Thoracic aorta (tissue), 2 donors: ENCODE measurements at places on chromosomes 12 and 14.

DNA sequence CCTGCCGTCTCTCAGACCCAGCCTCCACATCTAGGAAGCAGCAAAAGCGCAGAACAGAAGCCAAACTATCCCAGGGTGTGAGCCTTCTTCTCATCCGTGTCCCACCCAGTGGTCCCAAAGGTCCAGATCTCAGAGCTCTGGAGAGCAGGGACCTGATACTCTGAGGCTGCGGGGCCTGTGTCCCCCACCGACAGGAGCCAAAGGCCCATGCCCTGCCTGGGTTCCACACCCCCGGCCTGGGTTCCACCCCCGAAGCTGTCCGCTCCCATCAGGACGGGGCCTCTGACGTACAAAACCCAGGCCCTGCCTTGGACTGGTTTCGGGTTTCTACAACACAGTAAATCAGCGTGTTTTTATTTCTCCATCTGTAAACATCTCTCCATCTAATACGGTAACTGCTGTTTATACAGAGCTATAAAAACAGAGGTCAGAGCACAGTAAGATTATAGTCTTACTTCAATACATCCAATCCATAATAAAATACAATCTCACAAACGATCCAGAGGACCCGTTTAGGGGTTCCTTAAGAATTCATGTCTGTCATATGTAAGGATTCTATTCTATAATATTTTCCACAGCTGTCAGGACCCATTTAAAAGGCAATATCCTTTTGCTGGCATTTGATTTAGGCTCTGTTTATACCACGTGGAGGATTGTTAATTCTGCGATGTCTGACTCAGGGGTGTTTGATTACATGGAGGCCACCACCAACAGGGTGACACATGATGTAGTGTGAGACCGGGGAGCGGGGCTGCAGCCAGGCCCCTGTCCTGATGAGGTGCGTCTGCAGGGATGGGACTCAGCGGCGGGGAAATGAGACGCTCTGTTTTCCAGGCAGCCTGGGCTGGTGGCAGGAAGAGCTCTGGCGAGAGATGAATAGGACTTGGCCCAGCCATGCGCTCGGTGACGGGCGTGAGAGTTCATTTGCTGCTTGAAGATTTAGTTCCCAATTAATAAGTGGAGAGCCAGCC, 110.3 kb downstream of the DICER1 start:
- no peak for DNase-seq

GRCh38 chr12:28629691-28630090, 439.4 kb downstream of the CCDC91 start:
- DNase-seq: no peak

GRCh38 chr14:38254571-38255407, 1.1 kb downstream of the CLEC14A start:
- DNase-seq: no peak

DNA sequence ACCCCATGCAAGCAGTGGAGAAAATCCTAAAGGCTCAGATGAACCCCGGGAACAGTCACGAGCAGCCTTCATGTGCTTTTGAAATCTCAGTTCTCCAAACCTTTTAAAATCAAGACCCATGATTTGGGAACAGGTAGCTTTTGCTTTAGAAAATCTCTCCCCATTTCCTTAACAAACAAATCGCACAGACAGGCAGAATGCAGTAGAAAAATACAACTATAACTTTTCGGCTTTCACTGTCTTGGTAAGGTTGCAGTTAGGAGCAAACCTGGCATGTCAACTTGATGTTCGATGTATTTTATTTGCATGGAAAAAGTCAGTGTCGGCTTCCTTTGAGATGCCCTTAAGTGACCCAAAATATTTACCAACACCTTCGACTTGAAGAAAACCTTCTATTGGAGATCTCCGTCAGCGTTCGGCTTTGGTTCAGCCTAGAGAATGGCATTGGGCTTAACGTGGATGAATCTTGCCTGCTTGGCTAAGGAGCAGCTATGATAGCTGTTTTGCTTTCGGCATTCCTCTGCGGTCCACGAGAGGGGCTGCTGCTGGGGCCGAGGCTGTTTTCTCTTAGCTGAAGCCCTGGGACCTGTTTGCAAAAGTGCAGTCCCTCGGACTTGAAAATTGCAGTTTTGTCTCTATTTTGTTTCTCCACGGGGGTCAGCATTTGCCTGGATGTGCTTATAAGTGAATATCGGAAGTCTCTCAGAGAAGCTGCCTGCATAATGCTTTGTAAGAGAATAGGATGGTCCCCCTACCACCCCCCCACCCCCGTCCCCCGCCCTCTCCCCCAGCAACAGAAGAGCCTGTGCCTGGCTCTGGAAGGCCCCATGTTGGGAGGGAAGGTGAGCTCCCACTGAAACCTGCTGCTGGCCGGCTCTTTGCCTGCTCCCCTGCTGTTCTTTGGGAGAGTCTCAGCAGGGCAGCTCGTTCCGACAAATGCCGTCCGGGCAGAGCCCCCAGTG, 122.8 kb downstream of the AACS start:
- DNase-seq: no peak

DNA sequence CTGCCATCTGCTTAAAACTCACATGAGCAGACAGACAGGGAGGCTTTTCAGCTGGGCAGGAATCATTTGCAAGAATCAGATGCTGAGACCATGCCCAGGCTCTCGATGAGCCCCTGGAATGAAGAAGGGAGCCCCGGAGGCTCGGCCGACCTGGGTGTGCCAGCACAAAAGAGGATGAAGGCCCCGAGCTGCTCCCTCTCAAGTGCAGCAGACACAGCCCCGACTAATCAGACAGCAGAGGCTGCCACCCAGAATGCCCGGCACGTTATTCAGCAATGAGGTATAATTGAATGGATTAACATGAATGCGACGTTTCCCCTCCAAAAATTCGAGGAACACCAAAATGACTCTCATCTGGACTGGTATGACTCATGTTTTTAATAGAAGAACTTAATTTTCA, 58.9 kb downstream of the BCL11B start:
- no peak for DNase-seq

GRCh38 chr12:46843811-46844210, 18.0 kb upstream of the SLC38A4 start:
- no peak for DNase-seq

DNA sequence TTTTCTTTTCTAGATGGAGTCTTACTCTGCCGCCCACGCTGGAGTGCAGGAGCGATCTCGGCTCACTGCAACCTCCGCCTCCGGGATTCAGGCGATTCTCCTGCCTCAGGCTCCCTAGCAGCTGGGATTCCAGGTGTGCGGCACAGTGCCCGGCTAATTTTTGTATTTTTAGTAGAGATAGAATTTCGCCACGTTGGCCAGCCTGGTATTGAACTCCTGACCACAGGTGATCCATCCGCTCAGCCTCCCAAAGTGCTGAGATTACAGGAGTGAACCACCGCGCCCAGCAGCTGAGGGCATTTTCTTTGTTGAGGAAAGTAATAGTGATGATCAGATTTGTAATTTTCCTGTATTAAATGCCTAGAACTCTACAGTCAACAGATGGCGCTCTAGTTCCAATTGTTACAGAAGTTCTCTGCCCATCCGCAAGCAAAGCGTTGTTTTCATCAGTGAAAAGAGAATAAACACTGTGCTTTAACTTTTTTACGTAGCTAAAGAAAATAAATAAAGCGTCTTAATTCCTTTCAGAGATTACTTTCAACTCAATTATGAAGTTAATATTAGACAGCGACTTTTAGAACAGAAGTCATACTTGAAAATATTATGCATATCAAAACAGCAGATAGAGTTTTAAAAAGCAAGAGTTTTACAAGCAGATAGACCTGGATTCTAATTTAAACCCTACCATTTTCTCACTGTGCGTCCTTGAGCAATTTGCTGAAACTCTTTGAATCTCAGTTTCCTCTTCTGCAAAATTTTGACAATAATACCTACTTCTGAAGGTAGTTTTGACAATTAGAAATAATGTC, 335.1 kb downstream of the DUSP6 start:
- no peak for DNase-seq

DNA sequence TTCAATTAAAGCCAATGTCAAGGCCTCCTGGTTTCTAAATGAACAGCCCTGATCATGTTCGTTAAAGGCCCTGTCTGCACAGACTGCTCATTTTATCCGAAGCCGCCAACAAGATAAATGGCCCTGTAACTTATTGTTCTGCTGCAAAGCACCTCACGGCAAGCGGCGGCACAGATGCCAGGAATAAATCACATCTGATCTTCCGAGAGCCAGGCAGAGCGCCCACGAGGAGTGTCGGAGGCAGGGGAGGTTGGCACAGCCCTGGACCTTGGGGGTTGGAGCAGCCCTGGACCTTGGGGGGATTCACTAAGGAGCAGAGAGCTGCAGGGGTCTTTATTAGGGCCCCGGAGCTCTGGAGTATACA, 110.5 kb downstream of the SCARB1 start:
- DNase-seq: no peak

- no peak for DNase-seq
These were observed 316.4 kb downstream of the BCAT1 start for GRCh38 chr12:24632466-24632865.

DNA sequence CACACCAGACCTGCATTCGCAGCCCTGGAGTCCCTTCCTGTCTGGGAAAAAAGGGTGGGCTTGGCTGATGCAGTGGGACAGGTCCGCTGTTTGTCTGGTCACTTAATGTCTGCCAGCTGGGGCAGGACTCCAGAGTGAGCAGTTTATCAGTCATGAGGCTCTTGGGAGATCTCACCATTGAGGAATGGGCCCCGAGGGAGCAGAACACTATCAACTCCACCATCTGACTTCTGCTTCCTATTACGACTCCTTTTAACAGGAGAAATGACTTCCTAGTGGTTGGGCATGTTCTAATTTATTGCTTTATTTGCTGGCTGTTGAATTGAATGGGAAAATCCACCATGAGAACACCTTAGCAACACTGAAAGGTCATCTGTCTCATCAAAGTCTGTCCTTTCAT, 182.5 kb upstream of the RASSF8 start:
- no peak for DNase-seq

- DNase-seq: no peak
These were observed 16.5 kb upstream of the GABARAPL1 start for GRCh38 chr12:10196210-10196609.

DNA sequence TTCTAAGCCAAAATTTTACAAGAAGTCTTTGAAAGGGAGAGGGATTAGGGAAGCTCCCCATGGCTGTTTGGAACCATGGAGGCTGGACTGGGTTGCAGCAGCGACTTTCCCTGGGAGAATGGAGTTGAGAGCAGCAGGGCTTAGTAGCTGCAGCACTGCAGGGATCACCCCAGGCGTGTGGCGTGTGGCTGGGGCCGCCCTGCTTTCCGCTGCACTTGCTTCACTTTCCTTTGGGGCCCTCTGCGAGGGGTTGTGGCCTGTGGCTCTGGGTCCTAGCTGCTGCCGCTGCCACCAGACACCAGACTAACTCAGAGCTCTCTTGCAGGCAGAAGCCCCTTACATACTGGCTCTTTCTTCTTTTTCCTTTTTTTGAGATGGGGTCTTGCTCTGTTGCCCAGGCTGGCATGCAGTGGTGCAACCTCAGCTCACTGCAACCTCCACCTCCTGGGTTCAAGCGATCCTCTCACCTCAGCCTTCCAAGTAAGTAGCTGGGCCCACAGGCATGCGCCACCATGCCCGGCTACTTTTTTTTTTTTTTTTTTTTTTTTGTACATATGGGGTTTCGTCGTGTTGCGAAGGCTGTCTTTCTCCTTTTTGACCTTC, 25.4 kb downstream of the CCDC62 start:
- no peak for DNase-seq

- no peak for DNase-seq
These were observed 26.5 kb upstream of the POC1B start for GRCh38 chr12:89552376-89552775.

GRCh38 chr12:14814014-14814413, at the start of gene SMCO3:
Gene SMCO3, minus strand, starts transcription at chr12:14814182. Its CDS starts 7,502 bp downstream, at chr12:14806680.
- DNase-seq: no peak

DNA sequence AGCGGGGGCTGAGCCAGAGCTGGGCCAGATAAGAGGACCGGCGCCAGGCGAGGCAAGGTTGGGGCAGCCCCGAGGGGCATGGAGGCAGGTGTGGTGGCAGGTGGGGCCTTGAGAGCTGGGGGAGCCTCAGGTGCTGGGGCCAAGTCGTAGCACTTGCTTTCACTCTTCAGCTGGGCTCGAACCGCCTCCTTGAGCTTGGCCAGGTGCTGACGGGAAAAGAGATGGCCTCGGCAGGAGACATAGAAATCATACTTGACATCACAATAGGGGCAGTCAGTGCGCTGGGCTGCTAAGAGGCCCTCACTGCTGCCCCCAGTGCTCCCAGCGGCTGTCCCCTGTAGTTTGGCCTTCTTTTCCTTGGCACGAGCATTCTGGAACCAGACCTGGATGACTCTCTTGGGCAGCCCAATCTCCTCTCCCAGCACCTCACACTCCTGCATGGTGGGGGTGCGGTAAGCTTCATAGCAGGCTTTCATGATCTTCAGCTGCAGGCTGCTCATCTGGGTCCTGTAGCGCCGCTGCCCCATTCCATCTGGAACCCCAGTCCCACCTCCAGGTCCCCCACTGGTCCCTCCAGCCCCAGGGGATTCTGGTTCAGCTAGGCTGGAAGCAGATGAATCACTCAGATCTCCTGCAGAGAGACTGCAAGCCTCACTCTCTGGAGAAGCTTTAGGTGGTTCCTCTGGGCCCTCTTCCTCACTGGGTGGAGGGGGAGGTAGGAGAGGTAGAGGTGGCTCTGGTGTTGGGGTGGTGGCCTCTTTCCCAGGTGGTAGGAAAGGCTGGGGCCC, 28.1 kb downstream of the ZFHX2 start:
- no peak for DNase-seq
